ENCODE measurements at places on chromosomes 12 and 14. TPM values are rescaled to one million over a fixed set of nuclear protein-coding genes. Genes with fewer than 3 reads are reported as not detected.

CDK17 gene
- polyA plus RNA-seq, result 29.9 TPM

EPYC gene
- polyA plus RNA-seq, result not detected

ASCL1 gene
- 0.31 TPM for polyA plus RNA-seq

GALNT8 gene
- polyA plus RNA-seq, result 4.0 TPM

TAS2R20 gene
- 2.5 TPM for polyA plus RNA-seq

POTEM gene
- polyA plus RNA-seq, result not detected

SERPINA9 gene
- polyA plus RNA-seq, result not detected

C12orf76 gene
- polyA plus RNA-seq, result 29.5 TPM

C12orf42 gene
- 0.07 TPM for polyA plus RNA-seq

TROAP gene
- 26.6 TPM for polyA plus RNA-seq

AACS gene
- 25.4 TPM for polyA plus RNA-seq

TRIM9 gene
- polyA plus RNA-seq, result 2.5 TPM

TAS2R9 gene
- polyA plus RNA-seq, result not detected

CEBPE gene
- polyA plus RNA-seq, result 0.10 TPM

TAS2R8 gene
- polyA plus RNA-seq, result not detected

RNU4-1 gene
- polyA plus RNA-seq, result not detected

HSPA2 gene
- 16.1 TPM for polyA plus RNA-seq
